CD4-positive, alpha-beta T cell (primary cell): ENCODE measurements at places on chromosomes 1 and 21.

GRCh38 chr1:234479866-234480265 lies 887 bp upstream of the TARBP1 start:
- no peak for DNase-seq

DNA sequence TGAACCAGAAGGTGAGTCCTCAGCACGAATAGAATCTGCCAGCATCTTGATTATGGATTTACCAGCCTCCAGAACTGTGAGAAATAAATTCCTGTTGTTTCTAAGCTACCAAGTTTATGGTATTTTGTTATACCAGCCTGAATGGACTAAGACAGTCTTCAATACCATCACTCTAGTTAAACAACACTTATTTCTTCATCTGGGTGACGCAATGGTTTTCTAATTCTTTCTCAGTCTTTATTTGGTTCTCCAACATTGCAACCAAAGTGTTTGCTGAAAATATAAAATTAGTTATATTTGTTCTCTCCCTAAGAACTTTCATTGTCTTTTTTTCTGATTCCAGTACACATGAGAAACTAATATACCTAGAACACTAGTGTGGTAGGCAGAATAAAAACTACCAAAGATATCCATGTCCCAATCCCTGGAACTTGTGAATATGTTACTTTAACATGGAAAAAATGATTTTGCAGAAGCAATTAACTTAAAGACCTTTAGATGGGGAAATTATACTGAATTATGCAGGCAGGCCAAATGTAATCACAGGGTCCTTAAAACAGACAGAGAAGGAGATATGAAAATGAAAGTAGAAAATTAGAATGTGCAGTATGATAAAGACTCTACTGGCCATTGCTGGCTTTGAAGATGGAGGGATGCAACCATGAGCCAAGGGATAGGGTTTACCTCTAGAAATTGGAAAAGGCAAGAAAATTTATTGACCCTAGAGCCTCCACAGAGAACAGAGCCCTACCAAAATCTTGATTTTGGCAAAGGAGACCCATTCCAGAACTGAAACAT lies 1115.1 kb downstream of the PLA2G4A start:
- DNase-seq = no peak

GRCh38 chr1:187714470-187714869 lies 885.7 kb downstream of the PLA2G4A start:
- no peak for DNase-seq

GRCh38 chr21:29233611-29234540 lies 64.8 kb upstream of the BACH1 start:
- no peak for DNase-seq

- no peak for DNase-seq
Observed at GRCh38 chr1:1021010-1021919, 1.3 kb downstream of the AGRN start.

- DNase-seq = no peak
Observed at GRCh38 chr1:181793831-181794230, 267.7 kb downstream of the ZNF648 start.

GRCh38 chr1:24322470-24323177 lies 3.5 kb downstream of the GRHL3 start:
- DNase-seq = no peak

DNA sequence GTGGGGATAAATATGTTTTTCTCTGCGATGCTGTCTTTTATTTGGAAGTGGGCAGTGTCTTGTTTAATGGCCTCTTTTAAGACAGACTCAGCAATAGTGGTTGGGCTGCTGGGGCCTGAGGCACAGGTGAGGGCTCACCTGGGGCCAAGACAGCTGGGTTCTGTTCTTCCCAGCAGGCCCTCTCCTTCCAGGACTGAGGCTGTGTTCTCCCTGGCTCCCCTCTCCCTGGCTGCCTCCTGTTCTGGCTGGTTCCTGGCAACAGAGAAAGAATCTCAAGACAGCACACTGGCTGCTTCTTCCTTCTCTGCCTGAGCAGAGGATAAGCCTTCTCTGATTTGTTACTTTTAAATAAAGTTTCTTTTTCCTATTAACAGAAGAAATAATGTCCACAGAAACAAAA lies 7.4 kb upstream of the GRHL3 start:
- DNase-seq = no peak

GRCh38 chr1:147676311-147677085 lies 6.2 kb upstream of the ACP6 start:
- DNase-seq = no peak

GRCh38 chr1:101365878-101366277 lies 129.1 kb downstream of the S1PR1 start:
- no peak for DNase-seq

DNA sequence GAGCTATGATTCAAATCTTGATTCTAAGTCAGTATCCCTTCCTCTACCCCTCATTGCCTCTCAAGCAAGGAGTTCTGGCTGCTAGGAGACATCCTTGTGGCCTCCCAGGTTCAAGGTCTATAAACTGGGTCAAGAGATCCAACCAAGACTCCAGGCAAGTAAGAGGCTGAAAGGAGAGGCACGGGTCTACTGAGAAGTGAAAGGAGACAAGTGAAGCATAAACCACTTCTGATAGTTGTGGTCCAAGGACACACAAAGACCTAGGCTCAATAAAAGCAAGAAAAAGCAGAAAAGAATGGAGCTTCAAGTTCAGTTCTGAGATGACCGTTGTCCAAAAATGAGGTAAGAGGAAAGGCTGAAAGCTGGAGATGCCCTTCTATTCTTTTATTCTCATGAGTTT lies 17.8 kb upstream of the PPP2R5A start:
- no peak for DNase-seq

- no peak for DNase-seq
Observed at GRCh38 chr1:156233426-156234127, 8.4 kb upstream of the BGLAP start.

DNA sequence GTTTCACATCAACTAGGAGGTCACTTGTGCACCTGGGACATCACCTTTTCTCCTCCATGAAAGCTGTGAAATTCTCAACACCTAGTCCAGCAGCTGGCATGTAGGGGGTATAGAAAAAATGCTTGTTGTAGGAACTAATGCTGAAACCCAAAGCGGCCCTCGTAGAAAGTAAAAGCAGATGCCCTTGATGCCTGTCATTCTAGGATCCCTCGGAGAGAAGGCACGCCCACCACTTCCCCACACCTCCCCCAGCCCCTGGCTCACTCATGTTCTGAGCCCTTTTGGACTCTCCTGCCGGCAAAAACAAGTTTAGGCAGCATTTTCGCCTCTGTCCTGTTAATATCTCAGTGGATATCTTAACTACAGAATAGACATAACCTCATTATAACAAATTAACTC lies 36.5 kb downstream of the RIPK4 start:
- DNase-seq = no peak

GRCh38 chr21:21605521-21605920 lies 607.3 kb downstream of the NCAM2 start:
- no peak for DNase-seq

GRCh38 chr1:209825591-209826434 lies 2.0 kb upstream of the UTP25 start:
- DNase-seq = no peak

DNA sequence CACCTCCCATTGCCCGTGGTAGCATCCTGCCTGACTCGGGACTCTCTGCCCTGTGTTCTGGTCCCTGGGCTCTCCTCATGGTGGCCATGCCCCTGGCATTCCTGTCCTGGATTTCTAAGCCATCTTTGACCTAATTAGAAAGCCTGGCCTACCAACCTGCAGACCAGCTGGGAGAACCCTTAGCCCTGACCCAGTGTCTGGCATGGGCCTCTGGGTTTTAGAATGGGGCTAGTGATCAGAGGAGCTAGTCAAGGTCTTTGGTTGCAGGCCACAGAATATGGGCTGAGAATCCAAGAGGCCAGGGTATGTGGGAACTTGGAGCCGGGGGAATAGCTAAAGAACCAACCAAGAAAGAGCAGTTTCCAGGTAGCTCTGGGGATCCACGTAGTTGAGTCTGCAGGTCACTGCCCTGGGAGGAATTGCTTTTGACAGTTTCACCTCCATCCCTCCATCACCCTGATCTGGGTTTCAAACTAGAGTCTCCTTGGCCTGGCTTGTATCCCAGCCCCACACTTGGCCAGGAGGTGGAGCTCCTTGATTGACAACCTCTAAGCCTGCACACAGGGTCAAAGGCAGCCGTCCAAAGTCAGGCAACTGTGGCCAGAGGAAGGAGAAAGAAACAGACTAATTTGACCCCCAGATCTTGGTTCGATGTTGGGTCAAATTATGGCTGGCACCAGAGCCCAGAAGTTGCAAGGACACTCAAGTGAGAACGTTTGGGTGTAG lies 54.7 kb upstream of the ABCG1 start:
- peak; percentile 67 for DNase-seq

DNA sequence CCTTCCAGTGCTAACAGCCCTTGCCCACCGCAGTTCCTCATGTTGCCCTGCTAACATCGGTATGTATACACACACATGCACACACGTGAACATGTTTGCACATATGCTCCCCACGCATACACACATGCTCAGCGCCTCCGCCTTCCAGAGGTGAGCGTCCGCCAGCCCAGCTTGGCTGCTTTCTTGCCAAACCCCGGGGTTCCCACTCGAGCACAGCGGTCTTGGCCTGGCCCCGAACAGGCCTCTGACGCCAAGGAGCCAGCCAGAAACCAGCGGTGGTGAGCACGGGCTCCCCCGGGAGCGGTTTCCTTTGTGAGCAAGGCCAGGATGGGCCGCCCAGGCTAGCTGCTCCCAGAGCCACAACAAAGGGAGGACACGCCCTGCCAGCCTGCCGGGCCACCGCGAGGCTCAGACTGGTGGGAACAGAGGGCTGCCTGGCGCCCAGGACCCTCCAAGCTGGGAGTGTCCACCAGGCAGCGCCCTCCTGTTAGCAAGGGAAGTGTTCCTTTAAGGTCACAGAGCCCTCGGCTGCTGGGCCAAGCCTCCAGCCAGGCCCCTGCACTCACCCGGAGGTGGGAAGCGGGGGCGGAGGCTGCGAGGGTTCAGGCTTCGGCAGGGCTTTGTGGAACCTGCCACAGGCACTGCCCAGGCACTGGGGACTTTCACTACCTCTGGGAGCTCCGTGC lies 65.4 kb downstream of the ALPL start:
- no peak for DNase-seq

DNA sequence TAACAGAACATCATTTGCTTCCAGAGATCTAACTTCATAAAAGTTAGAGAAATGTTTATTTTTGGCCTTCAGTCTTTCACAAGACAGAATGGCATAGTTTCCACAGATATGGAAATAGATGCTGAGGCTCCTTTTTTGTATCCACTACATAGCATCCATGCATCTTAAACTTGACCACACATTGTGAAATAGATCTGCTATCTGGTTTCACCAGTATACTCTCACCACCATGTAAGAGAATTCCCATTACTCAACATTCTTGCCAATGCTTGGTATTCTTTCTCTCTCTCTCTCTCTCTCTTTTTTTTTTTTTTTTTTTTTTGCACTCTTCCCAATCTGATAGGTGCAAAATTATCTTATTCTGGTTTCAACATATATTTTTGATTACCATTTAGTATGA lies 52.1 kb upstream of the PRMT6 start:
- DNase-seq = no peak

GRCh38 chr21:34688145-34688544 lies 19.4 kb downstream of the CLIC6 start:
- no peak for DNase-seq

DNA sequence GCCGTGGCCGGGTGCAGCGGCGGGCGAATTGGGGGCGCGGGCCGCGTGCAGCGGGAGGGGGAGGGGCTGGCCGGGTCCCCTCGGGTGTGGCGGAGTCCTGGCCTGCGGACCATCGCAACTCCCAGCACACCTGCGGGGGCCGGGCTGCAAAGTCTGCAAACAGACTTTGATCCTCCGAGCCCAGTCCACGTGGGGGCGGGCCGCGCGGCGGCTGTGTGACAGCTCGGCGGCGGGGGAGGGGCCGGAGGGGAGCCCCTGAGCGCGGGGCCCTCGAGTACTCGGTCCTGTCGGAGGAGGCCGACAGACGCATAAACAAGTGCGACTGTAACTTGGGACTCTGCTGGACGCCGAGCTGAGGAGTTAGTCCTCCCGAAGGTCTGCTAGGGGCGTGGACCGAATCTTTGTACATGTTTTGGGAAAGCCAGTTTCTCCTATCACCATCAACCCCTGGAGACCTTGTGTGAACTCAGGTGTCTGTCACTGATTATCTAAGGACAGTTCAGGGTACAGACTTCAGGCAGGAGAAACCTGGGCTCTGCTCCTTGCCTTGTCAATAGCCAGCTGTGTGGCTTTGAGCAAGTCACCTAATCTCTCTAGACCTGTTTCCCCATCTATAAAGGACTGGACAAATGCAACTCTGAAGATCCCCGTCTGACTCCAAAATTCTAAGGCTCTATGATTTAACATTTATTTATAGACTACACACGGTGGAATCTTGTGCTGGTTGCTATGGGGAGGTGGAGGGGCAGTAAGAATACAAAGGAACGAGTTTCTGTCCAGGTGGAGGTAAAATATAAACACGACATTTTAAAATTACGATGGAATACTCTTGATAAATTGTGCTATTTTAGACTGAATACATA lies 710 bp upstream of the SLC30A1 start:
- peak; percentile 83 for DNase-seq

DNA sequence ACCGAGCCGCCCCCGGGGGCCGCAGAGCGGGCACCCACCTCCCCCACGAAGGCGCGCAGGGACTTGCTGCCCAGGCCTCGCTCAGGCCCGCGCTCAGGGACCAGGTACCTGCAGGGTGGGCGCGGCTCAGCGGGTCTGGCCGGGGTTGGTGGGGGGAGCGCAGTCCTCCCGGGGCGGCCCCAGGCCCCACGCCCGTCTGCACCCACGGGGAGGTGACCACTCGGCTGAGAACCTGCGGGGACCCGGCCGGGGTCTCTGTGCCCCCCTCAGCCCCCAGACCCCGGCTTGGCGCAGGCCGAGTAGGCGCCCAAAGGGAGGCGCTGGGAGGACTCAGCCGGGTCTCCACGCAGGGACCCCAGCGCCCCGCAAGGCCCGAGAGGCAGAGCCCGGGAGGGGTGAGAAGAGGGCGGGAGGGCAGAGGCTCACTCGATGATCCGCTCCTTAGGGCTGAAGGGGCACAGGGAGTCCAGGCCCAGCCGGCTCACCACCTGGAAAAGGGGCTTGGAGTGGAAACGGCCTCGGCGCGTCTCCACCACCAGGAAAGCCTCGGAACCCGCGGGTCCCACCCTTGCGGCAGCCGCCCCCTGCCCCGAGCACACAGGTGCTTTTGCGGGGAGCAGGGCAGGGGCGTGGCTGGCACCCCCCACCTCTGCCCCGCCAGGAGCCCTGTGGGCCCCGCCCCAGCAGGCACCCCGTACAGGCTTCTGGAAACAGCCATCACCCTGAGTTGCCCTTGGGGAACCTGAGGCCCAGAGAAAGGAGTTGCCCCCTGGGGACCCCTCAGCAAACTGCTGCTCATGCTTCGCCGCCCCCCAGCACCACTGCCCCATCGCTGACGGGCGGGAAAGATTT lies 9.3 kb downstream of the FTCD start:
- no peak for DNase-seq
